ENCODE measurements at places on chromosomes 4 and X. TPM values are rescaled to one million over a fixed set of nuclear protein-coding genes. Genes with fewer than 3 reads are reported as not detected.

DNA sequence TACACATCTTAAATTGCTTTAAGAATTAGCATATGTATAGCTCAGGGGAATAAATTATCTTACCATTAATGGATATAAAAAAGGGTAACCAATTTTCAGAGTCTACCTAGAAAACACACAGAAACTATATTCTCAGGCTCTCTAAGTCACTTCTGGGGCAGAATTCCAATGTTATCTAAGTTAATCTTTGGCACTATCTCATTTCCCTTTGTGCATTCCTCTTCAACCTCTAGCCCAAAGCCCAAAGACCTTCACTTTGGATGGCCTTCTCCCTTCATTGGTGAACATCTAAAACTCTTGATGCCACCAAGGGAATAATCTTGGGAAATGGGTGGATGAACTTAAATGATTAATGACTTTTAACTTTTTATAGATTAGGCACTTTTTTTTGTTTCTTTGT is 108.3 kb downstream of the APBB2 start:
- H3K4me1 ChIP-seq = no peaks in the 10 kb centered on the region
- no peak for DNase-seq
- no peak overlapping the region for H3K4me3 ChIP-seq
- H3K27me3 ChIP-seq = no peaks in the 10 kb centered on the region
- no peak overlapping the region for H3K27ac ChIP-seq

DNA sequence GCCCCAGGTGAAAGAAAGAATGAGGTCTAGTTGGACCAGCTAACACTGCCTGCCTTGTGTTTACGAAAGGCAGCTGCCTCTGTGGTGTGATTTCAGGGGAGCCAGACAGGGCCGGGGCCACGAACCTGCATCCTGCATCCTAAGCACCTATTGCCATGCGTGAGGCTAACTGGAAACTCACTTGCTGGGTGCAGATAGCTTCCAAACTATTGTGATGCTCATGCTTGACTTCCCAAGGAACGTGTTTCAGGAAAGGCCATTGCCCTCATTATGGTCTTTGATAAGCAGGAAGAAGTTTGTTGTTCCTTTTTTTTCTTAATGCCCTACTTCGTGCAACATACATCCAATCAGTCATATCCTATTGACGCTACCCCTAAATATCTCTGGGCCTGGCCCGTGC is 2.3 kb upstream of the IRF2 start:
- H3K27ac ChIP-seq = peak overlapping the region; percentile 99
- H3K27me3 ChIP-seq = no peaks in the 10 kb centered on the region
- no peaks in the 10 kb centered on the region for H3K36me3 ChIP-seq
- no peak overlapping the region for H3K4me3 ChIP-seq

Gene NIPAL1
- 0.55 TPM for total RNA-seq

Gene PPARGC1A
- total RNA-seq = 6.0 TPM

Gene SPATA18
- total RNA-seq = 8.1 TPM
